ENCODE measurements at places on chromosomes 12 and 14.

DNA sequence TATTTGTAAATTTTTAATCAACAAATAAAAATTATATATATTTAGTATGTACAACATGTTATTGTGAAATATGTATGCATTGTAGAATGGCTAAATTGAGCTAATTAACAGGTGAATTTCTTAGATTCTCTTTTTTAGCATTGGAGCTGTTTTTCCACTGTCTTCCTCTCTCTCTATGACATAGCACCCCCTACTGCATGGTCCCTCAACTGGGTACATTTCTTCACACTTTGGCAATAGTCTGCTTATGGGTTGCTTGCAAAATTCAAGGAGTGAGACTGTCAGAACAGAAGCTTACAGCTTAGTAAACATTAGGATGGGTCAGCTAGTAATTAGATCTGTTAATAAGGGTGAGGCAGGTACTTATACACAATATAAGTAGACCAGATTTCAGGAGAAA lies 658.5 kb upstream of the MGAT4C start:
- peak; percentile 4 for DNase-seq

GRCh38 chr12:30278401-30278800 lies 417.3 kb downstream of the IPO8 start:
- no peak for DNase-seq

DNA sequence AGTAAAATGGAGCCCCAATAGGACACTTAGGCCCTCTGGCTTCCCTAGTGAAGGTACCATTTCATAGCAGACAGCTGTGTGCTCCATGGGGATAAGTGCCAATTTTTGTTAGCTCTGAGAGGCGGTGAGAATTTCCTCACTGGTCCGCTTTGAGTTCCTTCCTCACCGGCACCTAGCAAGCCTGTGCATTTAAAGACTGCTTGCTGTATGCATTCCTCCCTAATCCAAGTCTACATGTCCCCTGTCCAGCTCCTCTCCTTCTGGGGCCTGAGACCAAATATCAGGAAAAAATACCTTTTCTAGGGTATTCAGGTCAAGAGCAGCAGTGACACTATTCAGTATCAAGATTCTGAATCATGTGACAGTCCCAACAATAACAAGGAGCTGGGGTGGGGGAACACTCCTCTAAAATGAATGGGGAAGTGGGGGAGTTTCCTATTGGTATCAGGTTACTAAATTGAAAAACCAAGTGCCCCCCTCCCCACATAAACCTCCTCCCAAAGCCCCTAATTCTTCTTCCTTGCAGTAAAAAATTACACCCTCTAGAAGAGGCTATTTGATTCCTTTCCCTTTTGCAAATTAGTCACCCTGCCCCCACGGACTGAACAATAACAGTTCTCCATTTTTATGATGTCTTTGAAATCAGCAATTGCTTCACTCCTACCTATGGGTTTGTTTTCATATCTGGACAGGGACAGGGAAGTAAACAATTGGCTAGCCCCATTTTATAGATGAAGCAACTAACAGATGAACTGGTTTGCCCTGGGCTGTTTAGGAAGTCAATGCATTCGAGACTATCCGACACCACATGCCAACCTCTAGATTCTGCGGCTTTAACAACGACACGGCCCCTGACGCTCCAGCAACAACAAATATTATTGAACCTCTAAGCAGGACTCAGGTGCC lies 28.9 kb downstream of the BCL11B start:
- no peak for DNase-seq

DNA sequence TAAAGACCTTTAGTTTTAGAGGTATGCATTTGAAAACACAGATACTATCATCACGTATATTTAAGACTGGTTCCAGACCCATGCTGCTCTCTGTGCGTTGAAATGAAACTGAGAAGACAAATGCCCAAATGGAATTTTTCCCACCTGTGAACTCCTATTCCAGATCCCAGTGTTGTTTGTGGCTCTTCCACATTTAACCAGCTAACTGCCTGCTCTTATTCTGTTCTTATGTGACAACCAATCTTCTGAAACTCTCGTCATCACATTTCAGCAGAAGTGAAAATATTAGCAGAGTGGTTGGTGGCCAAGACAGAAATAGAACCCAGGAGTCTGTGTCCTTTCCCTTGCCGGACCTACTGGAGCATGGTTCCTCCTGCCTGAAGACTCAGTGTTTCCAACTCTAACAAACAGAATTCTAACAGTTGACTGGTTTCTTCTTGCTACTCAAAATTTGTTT lies 460.2 kb downstream of the RAD51B start:
- DNase-seq: no peak

DNA sequence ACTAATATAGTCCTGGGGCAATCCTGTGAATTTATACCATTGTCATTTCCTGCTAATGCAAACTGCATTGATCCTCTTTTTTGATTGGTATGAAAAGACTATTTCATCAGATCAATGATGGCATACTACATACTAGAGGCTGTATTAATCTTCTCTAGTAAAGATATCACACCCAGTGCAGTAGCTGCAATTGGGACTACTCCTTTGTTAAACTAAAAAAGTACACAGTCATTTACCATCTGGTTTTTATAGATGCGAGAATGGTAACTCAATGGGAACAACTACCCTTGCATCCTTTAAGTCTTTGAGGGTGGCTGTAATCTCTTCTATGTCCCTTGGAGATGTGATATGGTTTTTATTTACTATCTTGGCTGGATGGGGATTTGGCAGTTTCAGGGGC lies 80.2 kb upstream of the STK38L start:
- no peak for DNase-seq

DNA sequence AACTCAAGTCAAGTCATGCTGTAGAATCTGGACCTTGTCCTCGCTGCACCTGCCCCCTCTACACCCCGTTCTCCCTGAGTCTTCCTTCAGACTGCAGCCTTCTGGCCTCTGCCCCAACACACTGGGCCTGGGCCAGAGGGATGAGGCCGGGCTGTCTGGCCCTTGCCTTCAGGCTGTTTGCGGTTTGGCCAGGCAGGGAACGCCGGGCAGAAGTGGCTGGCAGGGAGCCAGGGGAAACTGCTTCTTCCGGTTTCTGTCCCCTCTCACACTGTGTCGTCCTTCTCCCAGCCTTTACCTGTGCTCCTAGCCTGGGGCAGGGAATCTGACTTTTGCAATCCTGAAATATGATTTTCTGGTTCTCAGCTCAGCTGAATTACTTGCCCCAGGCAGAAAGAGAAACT lies 13.5 kb downstream of the DGLUCY start:
- DNase-seq: no peak

DNA sequence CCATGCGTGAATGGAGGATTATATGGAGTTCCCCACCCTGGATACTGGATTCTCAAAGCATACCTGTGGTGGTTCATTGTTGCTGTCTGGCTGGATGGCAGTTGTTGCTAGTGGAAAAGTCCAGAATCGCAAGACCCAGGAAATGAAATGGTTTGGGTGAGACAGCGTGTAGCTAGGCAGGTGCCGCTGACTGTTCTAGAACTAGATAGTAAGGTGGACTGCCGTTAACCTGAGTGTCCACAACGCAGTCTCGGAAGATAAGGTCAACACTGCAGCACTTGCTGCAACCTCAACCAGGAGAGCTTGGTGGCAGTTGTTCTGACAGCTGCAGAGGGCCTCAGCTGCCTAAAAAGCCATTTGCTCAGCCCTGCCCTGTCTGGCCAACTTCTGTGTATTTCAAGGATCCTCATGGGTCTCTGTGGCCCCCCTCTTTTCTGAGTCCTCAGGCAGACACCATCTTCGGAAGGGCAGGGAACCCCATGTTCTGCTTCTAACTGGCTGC lies 15.5 kb upstream of the IRF2BPL start:
- peak; percentile 59 for DNase-seq
